GM18507 (cell line): ENCODE measurements at places on chromosomes 11 and 22.

DNA sequence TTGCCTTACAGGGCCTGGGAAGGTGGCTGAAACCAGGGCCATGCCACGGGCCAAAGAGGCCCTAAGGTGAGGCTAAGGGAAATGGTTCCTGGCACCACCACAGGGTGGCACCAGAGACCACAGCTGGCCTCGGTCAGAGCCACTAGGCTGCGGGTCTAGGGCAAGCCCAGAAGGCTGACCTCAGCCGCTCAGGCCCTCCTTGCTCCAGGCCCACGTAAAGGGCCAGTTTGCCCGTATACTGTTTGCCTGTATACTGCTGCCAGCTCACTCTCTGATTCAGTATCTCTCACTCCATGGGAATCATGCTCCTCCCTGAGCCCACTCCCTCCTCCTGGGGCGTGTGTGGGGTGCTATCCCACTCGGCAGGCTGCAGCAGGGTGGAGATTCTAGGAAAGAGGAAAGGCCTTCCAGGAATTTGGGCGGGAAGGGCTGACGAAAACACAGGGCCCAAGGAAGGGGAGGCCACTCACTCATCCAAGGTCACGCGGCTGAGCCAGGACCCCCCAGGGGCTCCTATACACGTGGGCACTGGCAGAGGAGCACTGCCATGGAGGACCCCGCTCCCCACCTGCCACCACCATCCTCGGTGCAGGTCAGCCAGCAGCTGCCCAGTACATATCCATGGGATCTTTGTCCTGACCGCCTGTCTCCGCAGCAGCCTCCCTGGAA lies 62.4 kb downstream of the NECTIN1 start:
- DNase-seq: peak; percentile 72

DNA sequence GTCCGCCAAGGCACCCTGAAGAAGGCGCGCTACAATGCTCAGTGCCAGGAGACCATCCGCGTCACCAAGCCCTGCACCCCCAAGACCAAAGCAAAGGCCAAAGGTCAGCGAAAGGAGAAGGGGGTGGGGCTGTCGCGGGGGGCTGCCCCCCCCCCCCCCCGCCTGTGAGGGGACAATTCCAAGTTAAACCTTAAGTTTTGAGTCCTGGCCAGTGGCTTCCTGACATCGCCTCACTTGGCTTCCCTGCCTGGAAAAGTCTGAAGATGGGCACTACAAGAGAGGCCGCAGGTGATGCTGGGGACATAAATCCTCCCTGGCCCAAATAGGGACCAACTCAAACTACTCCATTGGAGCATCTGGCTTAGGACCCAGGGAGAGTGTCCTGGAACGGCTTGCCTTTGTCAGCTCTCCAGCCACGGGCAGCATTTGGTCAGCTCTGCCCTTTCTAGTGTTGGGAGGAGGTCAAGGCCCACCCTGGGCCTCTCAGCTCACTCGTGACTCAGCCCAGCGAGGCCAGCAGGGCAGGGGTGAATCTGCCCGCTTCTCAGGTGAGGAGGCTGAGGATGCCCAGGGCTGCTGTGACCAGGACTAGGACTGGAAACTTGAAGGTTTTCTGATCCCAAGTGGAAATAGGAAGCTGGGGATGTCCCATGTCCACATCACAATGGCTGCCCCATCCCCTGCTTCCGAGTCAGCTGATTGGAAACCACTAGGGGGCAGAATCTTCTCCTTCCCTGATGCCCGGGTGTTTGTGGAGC lies 1.4 kb downstream of the MDK start:
- no peak for DNase-seq

- no peak for DNase-seq
Measured at GRCh38 chr22:47388778-47389177, 626.3 kb downstream of the TBC1D22A start.

GRCh38 chr22:31588970-31589675 lies 72.9 kb downstream of the PISD start:
- no peak for DNase-seq

DNA sequence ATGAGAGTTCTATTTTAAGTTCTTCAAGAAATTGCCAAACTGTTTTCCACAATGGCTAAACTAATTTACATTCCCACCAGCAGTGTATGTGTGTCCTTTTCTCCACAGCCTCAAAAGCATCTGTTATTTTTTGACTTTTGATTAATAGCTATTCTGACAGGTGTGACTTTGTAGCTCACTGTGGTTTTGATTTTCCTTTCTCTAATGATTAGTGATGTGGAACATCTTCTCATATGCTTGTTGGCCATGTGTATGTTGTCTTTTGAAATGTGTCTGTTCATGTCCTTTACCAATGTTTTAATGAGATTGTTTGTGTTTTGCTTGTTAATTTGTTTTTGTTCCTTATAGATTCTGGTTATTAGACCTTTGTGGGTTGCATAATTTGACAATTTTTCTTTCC lies 18.0 kb upstream of the RAB38 start:
- no peak for DNase-seq

DNA sequence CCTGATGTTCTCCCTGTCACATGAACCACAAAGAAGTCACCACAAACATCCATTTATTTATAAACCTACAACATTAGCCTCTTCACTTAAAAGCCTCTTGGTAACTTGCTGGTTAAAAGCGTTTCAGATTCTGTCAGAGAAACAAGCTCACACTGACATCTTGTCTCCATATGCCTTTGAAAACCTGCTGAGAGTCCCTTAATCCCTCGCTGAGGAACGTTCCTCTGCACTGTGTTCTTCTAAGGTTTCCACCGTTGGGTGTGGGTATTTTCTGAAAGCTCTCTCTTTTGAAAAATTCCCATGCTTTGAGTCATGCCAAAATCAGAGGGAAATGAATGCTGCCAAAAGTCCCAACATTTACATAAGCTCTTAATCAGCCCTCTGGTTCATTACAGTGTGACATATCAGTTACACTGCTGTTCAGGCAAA lies 149.8 kb downstream of the CCDC34 start:
- no peak for DNase-seq

DNA sequence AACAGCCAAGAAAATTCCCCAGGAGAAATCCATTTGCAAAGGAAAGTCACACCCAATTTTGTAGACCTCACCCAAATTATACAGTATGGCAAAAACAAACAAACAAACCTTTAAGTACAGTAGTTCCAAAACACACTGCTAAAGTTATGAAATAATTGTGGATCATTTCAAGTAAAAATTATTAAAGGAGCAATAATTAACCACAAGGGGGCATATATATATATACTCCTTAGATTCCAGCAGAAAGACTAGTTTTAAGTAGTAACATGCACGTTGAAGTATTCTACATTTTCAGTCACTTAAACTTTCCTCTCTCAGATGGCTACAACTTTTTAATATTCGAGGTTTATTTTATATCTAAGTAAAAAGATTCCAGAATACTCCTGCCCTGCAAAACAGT lies 26.8 kb downstream of the RNF141 start:
- no peak for DNase-seq

- DNase-seq: no peak
Measured at GRCh38 chr11:18723991-18724390, 2.0 kb downstream of the IGSF22 start.

GRCh38 chr22:47192651-47193437 lies 430.4 kb downstream of the TBC1D22A start:
- peak; percentile 23 for DNase-seq

DNA sequence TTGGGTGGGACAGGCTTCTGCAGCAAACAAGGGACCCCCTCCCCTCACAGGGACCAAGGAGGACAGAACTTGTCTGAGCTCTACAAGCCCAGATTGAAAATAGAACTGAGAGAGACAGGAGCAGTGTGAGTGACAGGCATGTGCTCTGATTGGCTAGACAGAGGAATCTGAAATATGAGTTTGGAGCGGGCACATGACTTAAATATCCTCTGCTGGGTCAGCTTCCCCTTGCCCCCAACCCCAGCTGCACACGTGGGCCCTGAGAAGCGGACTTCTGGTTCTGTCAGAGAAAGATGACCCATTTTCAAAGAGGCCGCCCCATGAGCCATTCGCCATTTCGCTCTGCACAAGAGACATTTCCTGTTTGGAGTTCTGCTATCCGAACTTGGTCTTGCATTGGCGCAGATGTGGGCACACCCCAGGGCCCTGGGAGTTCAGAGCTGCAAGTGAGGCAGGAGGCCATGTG lies 5.3 kb downstream of the TUBA8 start:
- DNase-seq: no peak

DNA sequence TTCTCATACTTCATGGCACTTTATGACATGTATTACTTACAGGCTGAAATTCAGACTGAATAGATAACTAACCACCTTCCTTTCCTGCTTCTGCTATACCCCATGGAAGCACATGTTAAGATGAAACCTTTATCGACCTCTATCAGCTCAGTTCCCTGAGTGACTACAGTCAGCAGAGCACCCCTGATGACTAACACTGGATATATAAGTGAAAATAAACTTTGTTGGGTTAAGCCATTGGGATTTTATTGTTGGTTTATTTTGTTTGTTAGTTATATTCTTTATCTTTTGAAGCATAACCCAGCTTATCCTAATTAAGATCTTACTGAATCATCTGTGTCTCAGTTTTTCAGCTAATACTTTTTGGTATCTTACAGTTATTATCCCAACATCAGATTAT lies 23.0 kb upstream of the MAML2 start:
- DNase-seq: no peak

DNA sequence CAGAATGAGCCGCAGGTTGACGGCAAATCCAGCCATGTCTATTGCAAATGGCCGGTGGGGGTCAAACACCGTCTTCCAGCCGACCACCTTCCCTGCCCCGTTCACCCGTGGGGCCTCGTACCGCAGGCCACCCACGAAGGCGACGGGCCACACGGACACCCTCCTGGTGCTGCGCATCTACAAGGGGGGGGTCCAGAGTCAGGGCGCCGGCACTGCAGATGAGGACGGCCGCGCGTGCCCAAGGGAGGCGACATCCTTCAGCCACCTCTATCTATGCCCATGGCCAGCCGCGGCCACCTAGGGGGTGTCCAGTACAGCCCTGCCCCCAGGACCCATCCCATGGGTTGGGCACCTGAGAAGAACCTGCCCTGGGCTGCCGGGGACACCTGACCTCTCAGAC lies 29.2 kb downstream of the B3GAT1 start:
- DNase-seq: no peak

- no peak for DNase-seq
Measured at GRCh38 chr11:46640036-46640788, 22.9 kb downstream of the ATG13 start.

- DNase-seq: no peak
Measured at GRCh38 chr22:36100134-36100824, 60.3 kb downstream of the APOL3 start.

DNA sequence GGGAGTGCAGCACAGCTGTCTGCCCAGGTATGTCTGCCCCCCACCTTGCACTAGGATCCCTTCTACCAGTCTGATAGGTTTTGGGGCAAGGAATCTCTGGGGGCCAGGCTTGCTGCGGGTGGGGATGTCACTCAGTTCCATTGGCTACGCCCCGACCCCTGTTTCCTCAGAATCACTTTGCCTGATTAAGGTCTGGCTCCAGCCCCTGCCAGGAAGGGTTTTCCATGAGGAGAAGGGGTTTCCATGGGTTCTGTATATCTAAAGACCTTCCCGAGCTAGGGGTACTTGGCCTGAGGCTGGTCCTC lies 14.0 kb downstream of the OTOG start:
- DNase-seq: no peak

- DNase-seq: no peak
Measured at GRCh38 chr11:69108030-69108429, 47.7 kb upstream of the SMIM38 start.

DNA sequence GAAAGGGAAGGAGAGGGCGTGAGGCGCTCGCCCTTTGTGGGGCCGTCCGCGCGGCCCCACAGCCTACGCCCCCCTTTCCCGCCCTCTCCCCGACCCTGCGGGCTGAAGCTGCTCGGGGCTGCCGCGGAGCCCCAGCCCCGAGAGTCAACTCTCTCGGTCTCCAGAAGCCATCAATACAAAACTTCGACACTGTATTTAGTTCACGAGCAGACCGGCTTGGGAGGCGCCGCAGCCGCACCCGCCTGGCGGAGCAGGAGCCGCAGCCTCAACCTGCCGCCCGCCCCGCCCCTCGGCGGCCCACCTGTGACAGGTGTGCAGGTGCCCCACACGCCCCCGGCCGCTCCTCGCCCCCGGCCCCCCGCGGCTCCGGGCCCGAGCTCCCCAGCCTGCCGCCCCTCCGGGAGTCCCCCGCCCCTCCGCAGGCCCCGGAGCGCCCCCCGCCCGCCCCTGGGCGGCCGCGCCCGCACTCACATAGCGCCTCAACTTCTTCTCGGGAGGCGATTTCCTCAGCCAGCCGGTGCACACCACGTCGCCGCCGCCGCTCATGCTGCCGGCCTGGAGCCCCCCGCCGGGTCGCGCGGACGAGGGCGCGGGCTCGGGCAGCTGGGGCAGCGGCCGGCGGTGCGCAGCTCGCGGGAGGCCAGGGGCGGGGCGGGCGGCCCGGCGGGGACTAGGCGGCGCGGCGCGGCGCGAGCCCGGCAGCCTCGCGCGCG lies at the start of gene GAB2:
Gene GAB2, minus strand, starts transcription at position 646 of the 713 bp plus-strand sequence. Its CDS starts 100 bp downstream, at position 546.
- no peak for DNase-seq

DNA sequence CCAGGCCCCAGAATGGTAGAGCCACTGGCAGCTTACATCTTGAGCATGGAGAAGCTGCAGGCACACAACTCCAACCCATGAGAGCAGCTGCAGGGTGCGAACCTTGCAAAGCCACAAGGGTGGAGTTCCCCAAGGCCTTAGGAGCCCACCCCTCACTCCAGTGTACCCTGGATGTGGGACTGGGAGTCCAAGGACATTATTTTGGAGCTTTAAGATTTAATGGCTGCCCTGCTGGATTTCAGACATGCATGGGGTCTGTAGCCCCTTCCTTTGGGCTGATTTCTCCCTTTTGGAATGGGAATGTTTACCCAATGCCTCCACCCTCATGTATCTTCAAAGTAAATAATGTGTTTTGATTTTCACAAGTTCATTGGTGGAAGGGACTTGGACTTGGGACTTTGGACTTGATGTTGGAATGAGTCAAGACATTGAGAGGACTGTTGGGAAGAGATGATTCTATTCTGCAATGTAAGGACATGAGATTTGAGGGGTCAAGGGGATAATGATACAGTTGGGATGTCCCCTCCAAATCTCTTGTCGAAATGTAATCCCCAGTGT lies 1.1 kb upstream of the KRTAP5-7 start:
- no peak for DNase-seq

DNA sequence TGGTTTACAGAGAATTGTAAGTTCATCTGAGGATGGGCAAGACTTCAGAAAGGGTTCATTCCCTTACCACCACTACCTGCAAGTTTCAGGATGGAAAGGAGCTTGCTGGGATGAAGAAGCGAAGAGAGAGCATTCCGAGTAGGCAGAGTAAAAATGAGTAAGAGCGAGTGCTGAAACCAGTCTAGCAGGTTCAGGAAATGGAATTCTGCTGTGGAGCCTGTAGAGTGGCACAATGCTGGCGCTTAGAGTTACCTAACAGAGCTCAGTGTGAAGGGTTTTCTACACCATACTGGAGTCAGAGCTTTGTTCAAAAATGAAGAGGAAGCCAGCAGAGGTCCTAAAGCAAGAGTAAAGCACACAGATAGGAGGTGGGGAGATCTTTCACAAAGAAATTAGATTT lies 179.2 kb upstream of the ZC3H12C start:
- DNase-seq: no peak
